ENCODE measurements at places on chromosomes 12 and 14. TPM values are rescaled to one million over a fixed set of nuclear protein-coding genes. Genes with fewer than 3 reads are reported as not detected.
A peak's percentile ranks its signal among the peaks of the same experiment; 100 is the strongest.

DNA sequence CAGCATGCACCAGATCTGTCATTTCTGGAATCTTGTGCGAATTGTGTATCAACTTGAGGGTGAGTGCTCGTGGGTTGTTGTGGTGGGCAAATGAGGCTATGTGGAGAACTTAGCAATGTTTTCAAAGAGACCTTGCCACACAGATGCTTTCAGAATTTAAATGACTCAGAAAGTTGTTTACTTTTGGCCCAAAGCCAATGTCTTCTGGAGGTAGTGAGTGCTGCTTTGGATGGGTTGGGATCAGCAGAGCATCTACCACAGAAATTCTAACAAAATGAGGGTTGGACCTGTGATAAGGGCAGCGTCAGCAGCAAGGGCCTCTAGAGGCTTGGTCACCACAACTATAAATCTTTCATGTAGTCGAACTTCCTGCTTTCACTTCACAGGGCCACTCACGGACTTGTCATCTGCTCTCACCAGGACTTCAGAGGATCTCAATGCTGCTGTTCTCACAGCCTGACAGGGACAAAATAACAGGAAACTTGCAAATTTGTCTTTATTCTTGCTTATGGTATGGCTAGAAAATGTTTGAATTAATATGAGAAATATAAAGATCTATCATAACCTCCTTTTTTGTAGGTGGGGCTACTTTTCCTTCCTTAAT is 111.4 kb downstream of the DACT1 start:
- DNase-seq, result peak; percentile 14

DNA sequence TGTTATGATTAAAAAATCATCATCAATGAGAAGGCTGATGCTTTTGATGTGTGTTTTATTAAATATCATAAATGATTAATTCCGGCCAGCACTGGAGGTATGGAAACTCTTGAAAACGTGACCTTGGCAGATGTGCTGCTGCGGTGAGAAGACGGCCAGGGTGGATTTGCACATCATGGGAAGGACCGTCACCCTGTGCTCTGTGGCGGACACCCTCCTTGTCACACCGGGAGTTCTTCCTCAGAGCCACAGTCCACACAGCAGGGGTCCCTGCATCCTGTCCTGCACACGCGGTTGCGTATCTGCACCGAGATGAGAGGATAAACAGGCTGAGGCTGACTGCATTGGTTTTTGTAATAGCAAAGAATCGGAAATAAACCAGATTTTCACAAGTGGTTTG is 33.5 kb downstream of the FZD10 start:
- no peak for DNase-seq

DNA sequence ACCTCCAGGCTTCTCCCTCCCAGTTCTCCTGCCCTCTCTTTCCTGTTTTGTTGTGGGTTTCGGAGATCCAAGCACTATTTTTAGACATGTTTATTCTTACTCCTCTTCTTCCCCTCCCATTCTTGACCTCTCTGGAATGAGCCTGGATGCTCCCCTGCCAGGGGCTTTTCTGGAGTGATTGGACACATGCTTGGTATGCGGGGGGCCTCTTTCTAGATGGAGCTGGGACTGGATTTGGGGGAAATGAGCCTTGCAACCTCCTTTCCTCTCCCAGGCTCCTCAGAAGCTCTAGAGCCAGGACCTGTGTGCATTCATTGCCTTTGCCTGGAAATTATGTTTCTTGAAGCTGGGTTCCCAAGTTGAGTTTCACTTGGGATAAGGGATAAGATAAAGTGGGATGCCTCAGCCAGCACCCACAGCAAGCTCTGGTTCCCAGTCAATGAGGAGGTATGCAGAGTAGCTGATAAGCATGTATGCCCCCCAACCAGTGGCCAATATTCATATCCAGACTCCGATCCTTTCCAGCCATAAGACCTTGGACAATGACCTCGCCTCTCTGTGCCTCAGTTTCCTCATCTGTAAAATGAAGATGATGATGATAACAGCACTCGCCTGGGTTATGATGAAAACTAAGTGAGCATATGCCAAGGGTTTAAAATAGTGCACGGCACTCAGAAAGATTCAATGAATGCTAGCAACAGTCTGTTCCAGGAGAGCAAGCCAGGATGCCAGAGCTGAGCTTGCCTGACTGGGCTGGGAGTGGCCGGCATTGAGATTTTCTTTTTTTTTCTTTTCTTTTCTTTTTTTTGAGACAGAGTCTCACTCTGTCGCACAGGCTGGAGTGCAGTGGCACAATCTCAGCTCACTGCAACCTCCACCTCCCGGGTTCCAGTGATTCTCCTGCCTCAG is 97.8 kb downstream of the SCARB1 start:
- DNase-seq, result no peak

GRCh38 chr12:26937443-26937862 is 328 bp downstream of the INTS13 start:
- DNase-seq, result no peak

DNA sequence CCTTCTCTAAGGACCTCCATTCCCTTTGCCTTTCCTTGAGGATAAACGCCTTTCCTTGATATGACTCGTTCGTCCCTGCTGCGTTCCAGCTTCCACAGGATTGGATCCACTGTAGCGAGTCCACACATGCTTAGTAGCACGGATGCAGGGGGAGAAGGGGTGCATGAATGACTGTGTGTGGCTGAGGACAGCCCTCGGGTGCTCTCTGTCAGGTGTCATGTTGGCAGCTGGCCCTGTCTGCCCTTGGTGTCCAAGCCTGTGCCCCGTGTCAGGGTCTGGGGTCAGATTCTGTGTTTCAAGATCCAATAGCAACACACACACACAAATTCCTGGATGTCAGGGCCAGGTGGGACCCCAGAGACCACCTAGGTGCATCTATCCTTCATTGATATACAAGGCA is 17.5 kb upstream of the KRT80 start:
- no peak for DNase-seq

- DNase-seq, result no peak
Observed at GRCh38 chr12:30151831-30152230, 368.1 kb upstream of the TMTC1 start.

- no peak for DNase-seq
Observed at GRCh38 chr12:62656591-62657362, 190.2 kb downstream of the MON2 start.

GRCh38 chr14:70011098-70011497 is 131.9 kb downstream of the SMOC1 start:
- no peak for DNase-seq

DNA sequence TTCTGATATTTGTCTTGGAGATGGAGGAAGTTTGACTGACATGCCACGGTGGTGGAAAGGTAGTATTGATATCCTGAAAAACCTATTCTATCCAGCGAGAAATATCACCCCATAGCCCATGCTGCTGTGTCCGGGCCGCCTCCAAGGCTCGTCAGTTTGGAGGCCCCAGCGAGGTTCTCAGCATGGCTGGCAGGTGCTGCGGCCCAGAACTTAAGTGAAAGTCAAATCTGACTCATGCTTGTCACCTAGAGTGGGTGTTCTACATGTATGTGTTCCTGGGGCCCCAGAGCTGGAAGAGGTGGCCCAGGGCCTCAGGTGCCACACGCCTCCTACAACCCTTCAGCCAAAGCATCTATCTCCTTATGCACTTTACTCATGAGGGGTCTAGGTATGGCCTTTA is 92.9 kb downstream of the GCH1 start:
- DNase-seq, result no peak

DNA sequence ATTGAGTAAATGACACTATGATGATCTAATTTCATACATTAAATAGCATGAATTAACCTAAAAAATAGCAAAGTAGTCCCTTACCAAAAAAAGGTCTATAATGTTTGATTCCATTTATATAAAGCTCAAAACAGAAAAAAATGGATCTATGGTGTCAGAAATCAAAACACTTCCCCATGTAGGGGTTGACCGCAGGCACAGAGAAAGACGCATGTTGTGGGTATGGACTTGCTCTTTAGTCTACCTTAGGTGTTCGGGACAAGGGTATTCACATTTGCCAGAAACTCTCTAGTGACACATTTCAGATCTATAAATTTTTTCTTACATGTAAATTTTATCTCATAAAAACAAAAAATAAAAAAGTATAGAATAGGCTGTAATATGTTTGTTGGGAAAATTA is 1262.9 kb downstream of the TMEM121 start:
- DNase-seq, result no peak

- DNase-seq, result no peak
Observed at GRCh38 chr12:131591136-131591535, 119.8 kb upstream of the SFSWAP start.

- DNase-seq, result no peak
Observed at GRCh38 chr12:19021646-19022045, 107.9 kb upstream of the PLEKHA5 start.

DNA sequence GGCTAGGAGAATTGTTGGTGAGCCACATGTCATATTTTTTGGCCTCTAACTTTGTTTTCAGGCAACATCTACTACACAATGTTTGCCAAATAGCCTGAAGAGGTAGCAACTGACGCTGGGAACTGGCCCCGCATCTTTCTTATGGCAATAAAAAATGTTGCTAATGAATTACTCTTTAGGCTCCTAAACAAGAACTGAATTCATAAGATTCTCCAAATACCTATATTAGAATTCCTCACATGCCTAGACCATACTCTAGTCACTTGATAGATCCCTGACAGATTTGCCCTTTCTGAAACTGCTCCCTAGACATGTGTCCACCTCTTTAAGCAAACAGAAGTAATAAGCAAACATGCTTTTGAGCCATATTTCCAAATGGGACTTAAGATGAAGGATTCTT is 209.0 kb upstream of the ATXN7L3B start:
- no peak for DNase-seq

DNA sequence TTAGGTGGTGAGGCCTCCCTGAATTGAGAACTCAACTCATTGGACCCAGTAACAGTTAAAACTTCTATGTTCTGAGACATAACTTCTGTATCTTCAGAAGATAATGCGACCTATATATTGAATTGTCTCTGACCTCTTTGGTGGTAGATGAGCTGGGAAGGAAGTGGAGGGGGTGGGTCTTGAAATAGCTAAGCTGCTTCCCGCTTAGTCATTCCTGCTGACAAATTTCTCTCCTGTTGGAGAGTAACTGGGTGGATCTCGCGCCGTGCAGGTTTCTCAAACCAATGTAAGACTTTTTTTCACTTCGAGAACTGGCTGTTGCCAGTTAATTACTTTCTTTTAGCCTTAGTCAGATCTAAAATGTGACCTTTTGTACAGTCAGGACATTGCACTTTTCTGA is 100.8 kb downstream of the PPHLN1 start:
- no peak for DNase-seq

GRCh38 chr14:94342334-94342934 is 19.3 kb upstream of the SERPINA6 start:
- DNase-seq, result no peak

- no peak for DNase-seq
Observed at GRCh38 chr14:51454351-51454750, 197.4 kb upstream of the FRMD6 start.

GRCh38 chr12:102800565-102800964 is 116.5 kb downstream of the PAH start:
- DNase-seq, result no peak

- no peak for DNase-seq
Observed at GRCh38 chr12:7501031-7501588, 2.5 kb downstream of the CD163 start.

Gene CHGA
- total RNA-seq, result not detected

Gene GDF11
- 14.2 TPM for total RNA-seq

Gene IL31
- 5.5 TPM for total RNA-seq

Gene SINHCAF
- total RNA-seq, result 276 TPM

Gene SLC2A3
- 226 TPM for total RNA-seq

Gene NFYB
- total RNA-seq, result 25.2 TPM

Gene CLEC9A
- total RNA-seq, result not detected

Gene PLD4
- total RNA-seq, result 0.10 TPM

Gene MGP
- total RNA-seq, result not detected

Measured in activated T-helper 1 cell treated with anti-CD3 and anti-CD28 coated beads, Interleukin-12 subunit alpha, Interleukin-12 subunit beta, Interleukin-2, Interleukin-4 antibody, amounts not matched to agents 30 ng/mL and 10 ng/mL and 1 ng/mL, durations not matched to agents 14 hours and 24 hours and 36 hours (primary cell).